ENCODE measurements at places on chromosomes 16 and 17.
A peak's percentile ranks its signal among the peaks of the same experiment; 100 is the strongest.

DNA sequence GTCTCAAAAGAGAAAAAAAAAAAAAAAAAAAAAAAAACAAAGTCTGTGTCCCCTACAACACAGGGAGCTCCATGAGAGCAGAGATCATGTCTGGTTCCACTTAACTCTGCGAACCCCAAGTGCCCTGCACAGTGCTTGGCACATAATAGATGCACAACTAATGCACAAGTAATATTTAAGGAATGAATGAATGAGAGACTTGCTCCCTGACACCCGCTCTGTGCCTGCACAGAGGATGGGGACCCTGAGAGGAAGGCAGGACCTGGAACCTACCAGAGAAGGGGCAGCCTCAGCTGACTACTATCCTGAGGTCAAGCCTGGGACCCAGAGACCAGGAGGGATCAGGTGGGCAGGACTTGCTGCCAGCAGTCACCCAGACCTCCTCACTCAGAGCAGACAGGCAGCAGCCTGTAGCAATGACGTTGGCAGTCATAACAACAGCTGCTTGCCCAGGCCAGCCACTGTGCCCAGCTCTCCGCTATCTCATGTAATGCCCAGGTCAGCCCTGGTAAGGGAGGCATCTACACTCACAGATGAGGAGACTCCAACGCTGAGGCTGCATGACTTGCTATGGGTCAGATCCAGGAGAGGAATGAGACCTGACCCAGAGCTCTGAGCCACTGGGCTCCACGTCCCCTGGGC lies 2.9 kb downstream of the MYO15A start:
- no peak for DNase-seq

- DNase-seq = no peak
Measured at GRCh38 chr16:46980926-46981325, 7.5 kb upstream of the DNAJA2 start.

GRCh38 chr16:1772362-1772907 lies at the start of gene EME2:
TSS of gene EME2 (plus strand) at chr16:1772810. CDS start at chr16:1773228, 418 bp downstream.
- DNase-seq = no peak

- no peak for DNase-seq
Measured at GRCh38 chr16:1028524-1029258, 43.9 kb upstream of the SSTR5 start.

DNA sequence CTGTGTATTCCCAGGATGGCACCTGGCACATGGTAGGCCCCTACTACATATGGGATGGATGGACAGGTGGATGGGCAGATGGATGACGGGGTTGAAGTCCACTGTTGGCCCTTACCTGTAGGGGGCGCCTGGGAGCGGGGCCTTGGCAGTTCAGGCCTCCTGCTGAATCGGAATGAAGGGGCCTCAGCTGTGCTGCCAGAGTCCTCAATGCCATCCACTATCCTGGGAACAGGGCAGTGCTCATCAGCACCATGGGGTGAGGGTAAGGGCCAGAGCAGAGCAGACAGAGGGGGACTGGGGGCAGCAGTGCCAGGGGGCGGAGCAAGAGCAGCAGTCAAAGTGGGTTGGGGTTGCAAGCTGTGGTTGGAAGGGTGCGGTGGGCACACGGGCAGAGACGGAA lies 8.3 kb upstream of the RAB5C start:
- peak; percentile 85 for DNase-seq

GRCh38 chr16:85441189-85441889 lies 171.8 kb upstream of the GSE1 start:
- no peak for DNase-seq

GRCh38 chr17:28948873-28949184 lies 2.5 kb downstream of the PHF12 start:
- peak; percentile 43 for DNase-seq

- DNase-seq = no peak
Measured at GRCh38 chr16:56749672-56750491, 20.0 kb downstream of the NUP93 start.

- no peak for DNase-seq
Measured at GRCh38 chr17:29138971-29139691, 41.1 kb downstream of the MYO18A start.

DNA sequence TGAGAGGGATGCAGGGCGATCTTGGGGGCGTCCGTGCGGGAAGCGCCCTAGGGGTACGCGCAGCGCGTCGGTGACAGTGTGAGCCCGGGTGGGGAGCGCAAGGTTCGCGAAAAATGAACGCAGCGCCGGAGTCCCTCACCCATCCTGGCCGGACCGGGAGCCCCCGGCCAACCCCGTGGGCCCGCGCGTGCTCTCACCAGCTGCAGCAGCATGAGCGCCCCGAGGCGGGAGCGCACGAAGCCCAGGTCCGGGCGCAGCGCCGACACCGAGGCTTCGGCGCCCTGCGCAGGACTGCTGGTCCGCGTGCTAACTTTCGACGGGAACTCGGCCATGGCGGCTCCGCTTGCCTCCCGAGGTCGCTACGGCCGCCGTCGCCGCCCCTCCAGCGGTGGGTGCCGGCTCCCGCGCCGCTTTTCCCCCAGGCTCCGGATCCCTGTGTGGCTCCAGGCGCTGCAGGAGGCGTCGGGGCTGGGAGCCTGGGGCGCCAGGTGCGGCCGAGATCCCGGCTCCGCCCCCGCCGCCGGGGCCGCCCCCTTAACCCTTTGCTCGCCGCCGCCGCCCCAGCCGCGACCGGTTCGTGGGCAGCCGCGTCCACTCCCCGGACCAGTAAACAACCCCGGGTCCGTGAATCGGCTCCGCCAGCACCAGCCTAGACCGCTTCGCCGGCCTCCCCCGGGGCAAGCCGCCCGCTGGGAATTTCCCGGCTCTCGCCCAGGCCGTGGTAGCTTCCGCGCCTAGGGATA lies at the start of gene PLLP:
PLLP (minus strand) TSS at position 464 of the 743 bp plus-strand sequence; CDS start at position 332, 132 bp downstream.
- DNase-seq = peak; percentile 92

- DNase-seq = peak; percentile 75
Measured at GRCh38 chr17:45852535-45853297, 8.0 kb downstream of the SPPL2C start.

GRCh38 chr17:44952946-44953475 lies 5.4 kb upstream of the KIF18B start:
- DNase-seq = no peak

GRCh38 chr17:27783440-27784350 lies 16.6 kb downstream of the NOS2 start:
- no peak for DNase-seq

- DNase-seq = no peak
Measured at GRCh38 chr17:65941356-65941899, 250.5 kb downstream of the CEP112 start.

GRCh38 chr16:75011634-75012307 lies 12.9 kb downstream of the ZNRF1 start:
- no peak for DNase-seq

DNA sequence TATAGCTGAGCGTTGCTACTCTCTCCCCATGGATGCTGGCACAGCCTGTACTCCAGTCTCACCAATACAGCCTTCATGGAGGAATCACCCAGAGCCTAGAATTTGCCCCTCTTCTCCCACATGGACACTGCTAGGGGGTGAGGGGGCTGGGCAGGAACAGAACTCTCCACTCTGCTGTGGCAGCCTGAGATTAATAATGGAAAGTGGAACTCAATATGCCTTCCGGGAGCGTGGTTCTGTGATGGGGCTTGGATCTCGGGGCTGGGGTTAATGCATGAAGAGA lies 1.2 kb downstream of the SLC9A5 start:
- DNase-seq = no peak
